ENCODE measurements at places on chromosomes 3 and 15. TPM values are rescaled to one million over a fixed set of nuclear protein-coding genes. Genes with fewer than 3 reads are reported as not detected.
A peak's percentile ranks its signal among the peaks of the same experiment; 100 is the strongest.

DNA sequence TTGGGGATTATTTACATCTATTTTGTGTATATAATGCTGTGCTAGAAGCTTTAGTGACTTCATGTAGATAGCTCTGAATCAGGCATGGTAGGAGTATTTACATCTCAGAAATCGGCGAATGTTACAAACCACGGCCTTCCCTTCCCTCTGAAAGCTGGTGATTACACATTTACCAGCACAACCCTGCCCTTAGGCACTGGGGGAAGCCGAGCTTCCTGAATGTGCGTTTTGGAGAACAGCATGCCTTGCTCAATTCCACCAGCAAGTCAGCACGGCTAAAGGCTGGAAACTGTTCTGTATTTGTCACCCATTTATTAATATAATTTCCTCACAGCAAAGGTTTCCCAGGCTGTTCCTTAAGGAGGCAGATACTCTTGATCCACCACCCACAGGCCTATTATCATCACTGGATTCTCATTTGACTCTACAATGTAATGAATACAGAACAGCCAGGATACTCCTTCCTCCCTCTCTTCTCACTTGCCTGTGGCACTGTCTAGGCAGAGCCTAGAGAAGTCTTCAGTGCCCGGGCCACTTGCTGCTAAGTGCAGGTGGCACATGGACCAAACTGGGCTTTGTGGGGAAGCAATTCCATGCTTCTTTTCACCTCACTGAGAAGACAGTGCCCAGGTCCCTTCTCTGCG lies 55.2 kb upstream of the CACNA2D3 start:
- DNase-seq, result no peak

Gene UBAP1L
- total RNA-seq, result 1.9 TPM

DNA sequence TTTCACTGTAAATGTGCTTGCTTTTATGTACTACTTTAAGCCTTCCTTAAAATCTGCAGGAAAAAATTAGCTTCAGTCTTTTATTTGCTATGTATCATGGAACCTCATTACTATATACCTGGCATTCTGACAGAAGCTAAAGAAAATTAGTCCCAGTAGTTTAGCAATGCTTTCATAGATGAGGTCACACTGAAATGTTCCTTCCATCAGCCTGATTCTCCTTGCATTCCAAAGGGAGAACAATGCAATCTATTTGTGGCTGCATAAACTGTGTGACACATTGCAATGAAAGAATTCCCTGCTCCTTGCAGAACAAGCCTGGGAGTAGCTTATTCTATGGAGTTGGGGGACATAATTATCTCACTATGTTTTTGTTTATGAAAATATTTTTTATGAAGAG lies 691.5 kb upstream of the ARPP21 start:
- DNase-seq, result peak; percentile 92

GRCh38 chr3:195063581-195064193 lies 207.3 kb downstream of the XXYLT1 start:
- DNase-seq, result no peak

DNA sequence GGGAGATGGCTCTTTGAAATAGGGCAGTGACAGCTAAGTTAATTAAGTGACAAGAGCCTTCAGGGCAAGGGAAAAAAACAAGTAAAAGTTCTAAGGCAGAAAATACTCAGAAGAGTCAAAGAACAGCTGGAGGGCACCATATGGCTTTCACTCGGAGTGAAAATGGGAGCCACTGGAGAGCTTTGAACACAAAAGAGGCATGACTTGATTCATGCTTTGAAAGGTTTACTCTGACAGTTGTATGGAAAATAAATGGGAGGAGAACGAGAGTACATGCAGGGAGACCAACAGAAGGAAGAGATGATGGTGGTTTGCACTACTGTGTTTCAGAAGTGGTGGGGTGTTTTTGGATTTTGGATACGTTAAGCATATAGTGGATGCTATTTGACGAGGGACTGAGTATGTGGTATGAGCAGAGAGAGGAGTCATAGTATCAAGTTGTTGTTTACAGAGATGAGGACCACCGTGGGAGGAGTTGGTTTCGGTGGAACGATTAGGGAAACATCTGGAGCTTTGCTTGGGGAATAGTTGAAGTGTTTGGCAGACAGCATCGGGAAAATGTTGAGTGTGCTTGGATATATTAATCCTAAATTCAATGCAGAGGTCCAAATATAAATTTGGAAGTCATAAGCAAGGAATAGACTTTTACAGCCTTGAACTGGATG lies 411.5 kb downstream of the GABRG3 start:
- DNase-seq, result no peak

GRCh38 chr3:87987952-87988351 lies 70.9 kb downstream of the CGGBP1 start:
- DNase-seq, result no peak

DNA sequence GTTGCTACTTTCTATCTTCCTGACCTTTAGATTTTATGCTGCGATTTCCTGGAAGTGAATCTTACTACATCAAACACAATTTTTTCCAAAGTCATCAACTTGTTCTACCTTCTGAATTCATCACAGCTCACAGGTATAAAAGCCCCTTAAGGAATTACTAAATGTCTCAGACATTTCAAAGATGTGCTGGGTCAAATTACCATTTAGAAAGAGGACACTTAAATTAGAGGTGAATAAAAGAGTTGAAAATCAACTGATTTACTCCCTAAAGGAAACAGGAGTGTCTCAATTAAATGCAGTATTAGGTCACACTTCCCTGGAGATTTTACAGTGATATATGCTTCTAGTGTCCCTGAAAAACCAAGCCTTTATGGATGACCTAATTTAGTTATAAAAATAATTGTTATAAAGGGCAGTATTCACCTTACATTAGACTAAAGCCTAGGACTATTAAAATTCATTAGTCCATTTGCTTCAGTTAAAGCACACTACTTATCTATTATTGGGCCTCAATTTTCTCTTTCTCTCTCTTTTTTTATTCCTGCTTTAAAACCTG lies 128.8 kb downstream of the GMNC start:
- no peak for DNase-seq

Gene UPK1B
- total RNA-seq, result 0.14 TPM

Gene DUOX1
- total RNA-seq, result 0.26 TPM

GRCh38 chr15:62850791-62851291 lies 191.7 kb upstream of the TPM1 start:
- DNase-seq, result peak; percentile 95

DNA sequence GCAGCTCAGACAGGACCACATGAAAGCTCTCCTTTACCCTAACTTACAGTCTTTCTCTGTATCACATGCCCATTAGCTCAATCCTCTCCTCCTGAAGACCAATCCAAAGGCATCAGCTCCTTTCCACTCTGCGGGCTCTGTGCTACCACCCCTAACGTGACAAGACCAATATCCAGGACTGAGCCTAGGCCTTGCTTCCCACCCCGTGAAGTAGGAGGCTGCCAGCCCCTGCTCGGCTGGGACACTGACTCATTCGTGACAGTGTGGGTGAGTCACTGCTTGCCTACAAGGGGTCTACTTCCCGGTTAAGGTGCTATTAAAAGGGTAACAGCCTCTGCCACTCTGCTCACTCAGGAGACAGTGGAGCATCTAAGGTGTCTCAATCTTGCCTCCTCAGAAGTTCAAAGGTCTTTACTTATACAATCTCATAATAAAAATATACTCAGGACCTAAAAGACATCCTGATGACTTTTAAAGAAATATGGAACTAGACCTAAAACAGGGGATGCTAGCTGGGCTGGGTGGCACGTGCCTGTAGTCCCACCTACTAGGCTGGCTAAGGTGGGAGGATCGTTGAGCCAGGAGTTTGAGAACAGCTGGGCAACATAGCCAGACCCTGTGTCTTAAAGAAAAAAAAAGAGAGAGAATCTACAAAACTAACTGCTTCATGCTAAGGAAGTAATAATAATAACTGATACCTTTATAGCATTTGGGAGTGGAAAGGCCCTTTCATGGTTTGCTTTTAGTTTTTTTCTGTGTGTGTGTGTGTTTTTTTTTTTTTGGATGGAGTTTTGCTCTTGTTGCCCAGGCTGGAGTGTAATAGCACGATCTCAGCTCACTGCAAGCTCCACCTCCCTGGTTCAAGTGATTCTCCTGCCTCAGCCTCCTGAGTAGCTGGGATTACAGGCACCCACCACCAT lies 55.0 kb downstream of the TMEM44 start:
- peak; percentile 96 for DNase-seq

- no peak for DNase-seq
Measured at GRCh38 chr3:111862974-111863373, 3.9 kb downstream of the PHLDB2 start.

GRCh38 chr3:47874913-47875312 lies 72.0 kb downstream of the DHX30 start:
- DNase-seq, result no peak

Gene CMSS1
- 12.5 TPM for total RNA-seq
